ENCODE measurements at places on chromosomes 3 and 15.
A peak's percentile ranks its signal among the peaks of the same experiment; 100 is the strongest.

DNA sequence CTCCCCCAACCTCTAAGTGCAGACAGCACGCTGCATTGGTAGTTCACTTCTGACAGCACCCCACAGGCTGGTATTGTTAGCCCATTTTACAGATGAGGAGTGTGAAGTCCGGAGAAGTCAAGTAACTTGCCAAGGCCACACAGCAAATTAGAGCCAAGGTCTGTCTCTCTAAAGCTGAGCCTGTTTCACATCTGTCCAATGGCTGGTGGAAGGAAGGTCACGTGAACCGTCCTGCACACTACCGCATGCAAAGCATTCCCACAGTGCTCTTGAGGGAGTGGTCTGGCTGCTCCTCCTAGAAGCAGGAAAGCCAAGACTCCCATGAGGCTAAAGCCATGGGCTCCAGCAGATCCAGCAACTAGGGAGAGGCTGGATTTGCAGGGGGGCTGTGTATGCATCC is 50.0 kb downstream of the MGLL start:
- DNase-seq = no peak

GRCh38 chr3:186172353-186172752 is 63.5 kb upstream of the ETV5 start:
- DNase-seq = no peak

- DNase-seq = no peak
These were observed 851.7 kb downstream of the PDCD6IP start for GRCh38 chr3:34650131-34650530.

- no peak for DNase-seq
These were observed 101.8 kb downstream of the CHSY1 start for GRCh38 chr15:101149864-101150722.

GRCh38 chr15:66251790-66252684 is 1.5 kb downstream of the MEGF11 start:
- DNase-seq = peak; percentile 26

Data from activated CD4-positive, alpha-beta T cell treated with anti-CD3 and anti-CD28 coated beads for 4 hours (primary cell).